ENCODE measurements at places on chromosomes 3 and 15. TPM values are rescaled to one million over a fixed set of nuclear protein-coding genes. Genes with fewer than 3 reads are reported as not detected.

- no peak for DNase-seq
Measured at GRCh38 chr3:172520301-172520831, 2.9 kb downstream of the TNFSF10 start.

The IQCF5 gene
- total RNA-seq: not detected

The CPN2 gene
- total RNA-seq: not detected

The CLDN11 gene
- 13.7 TPM for total RNA-seq

Data from right cardiac atrium (tissue), 5 donors.